ENCODE measurements at places on chromosomes 4 and X.

DNA sequence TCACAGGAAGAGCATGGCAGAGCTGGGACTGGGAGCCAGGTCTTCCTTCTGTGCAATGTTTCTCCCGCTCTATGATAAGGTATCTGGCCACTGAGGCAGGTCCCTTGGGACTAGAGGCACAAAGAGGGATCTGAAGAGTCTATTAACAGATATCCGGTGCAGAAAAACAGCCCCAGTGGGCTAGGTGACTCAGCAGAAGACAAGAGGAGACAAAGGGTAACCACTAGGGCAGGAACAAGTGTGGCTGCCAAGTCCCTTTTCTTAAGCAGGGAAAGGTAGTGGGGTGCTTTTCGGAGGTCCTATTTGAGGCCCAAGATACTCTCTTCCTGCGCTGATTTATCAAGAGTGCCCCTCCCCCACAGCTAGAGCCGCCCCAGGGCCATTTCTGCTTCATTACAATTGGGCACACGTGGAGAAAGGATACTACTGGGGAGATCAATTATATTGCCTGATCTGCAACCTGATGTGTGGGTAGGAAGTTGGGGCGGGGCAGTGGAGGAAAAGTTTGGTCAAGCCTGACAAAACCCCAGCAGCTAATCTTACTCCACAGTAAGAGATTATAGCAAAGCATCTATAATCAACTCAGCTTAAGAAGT lies at the start of gene DGAT2L6:
Gene DGAT2L6 (plus strand): TSS at position 546 of the 596 bp plus-strand sequence. CDS start 100 bp downstream, outside the sequence.
- DNase-seq, result no peak

DNA sequence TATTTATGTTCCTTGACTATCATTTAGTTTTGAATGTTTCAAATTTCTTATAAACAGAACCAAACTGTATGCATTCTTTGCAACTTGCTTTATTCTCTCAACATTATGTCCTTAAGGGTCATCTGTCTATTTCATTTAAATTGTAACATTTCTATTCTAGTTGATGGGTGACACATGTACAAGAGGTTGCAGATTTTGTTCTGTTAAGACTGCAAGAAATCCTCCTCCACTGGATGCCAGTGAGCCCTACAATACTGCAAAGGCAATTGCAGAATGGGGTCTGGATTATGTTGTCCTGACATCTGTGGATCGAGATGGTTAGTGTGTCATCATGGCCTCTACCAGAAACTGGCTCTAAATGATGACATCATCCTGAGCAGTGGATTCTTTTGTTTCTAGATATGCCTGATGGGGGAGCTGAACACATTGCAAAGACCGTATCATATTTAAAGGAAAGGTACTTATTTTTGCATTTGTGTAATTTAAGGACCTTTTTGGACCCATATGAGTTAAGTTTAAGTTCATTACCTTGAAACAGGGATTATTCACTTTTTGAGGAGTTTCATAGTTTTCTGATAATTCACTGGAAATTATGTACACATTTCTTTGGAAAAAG lies 6.1 kb downstream of the LIAS start:
- no peak for DNase-seq

GRCh38 chrX:120365320-120365719 lies 3.4 kb downstream of the ATP1B4 start:
- peak; percentile 47 for DNase-seq

- no peak for DNase-seq
Observed at GRCh38 chr4:146814750-146815149, 130.9 kb downstream of the TTC29 start.

DNA sequence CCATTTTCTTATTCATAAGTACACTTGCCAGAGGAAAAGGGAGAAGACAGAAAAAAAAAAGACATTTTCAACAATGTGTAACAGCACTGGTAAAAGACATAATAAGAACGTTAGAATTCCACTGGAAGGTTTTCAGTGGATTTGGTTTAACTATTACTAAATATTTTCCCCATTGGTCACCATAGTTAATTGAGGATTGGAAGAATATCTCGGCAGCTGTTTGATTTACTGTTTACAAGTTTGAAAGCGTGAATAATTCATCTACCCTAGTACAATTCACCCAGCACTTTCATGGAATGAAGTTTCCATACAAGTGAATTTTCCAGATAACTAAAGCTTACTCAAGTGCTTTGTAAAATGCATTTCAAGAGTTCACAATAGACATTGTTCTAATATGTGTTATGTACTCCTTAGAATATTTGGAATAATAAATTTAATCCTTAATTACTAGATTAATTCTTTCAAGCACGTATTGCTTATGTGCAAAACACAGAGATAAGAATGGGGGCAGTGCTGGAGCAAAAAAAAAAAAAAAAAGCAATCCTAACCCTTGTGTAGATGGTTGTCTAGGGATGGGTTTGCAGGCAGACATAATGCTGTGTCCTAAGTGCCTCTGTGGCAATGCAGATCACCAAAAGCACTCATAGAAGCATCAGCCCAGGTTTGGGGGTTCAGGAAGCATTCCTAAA lies 57.1 kb downstream of the ENPEP start:
- DNase-seq, result no peak

DNA sequence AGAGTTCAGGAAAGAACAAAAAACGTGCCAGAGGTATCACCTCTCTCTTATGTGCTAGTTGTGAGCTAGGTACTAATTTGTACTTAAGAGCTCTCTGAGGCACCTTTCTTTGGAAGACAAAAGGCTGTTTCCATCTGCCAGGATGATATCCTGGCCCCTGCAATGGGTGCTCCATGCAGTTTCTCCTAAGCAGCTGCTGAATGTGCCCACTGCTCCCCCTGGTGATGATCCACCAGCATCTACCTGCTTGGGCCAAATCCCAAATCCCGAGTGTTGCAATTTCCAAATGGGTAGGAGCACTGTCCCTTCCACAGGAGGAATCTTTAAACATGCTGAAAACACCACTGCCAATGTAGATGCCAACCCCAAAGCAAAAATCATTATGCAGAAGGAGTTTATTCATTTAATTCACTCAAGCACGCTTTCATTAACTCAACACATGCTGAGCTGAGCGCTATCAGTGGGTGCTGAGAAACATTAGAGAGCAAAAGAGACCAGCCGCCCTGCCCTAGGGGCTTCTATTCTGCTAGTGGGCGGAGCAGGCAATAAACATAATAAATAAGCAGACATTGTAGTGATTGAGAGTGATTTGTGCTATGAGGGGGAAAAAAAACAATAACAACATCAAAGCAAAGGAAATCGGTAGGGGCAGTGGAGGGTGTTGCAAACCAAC lies 69.6 kb upstream of the C4orf50 start:
- DNase-seq, result no peak

- DNase-seq, result no peak
Observed at GRCh38 chr4:99403380-99404184, 31.6 kb downstream of the ADH7 start.

DNA sequence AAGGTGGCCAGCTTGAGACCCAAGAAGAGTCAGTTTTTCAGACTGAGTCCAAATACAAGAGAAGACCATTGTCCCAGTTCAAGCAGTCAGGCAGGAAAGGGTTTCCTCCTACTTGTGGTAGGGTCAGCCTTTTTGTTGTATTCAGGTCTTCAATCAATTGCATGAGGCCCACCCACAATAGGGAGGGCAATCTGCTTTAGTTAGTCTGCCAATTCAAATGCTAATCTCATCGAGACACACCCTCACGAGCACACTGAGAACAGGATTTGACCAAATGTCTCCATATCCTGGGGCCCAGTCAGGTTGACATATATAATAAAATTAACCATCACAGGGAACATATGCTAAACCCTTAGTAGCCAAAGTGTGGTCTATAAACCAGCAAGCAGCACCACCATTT lies 75.3 kb upstream of the FRMPD3 start:
- no peak for DNase-seq

DNA sequence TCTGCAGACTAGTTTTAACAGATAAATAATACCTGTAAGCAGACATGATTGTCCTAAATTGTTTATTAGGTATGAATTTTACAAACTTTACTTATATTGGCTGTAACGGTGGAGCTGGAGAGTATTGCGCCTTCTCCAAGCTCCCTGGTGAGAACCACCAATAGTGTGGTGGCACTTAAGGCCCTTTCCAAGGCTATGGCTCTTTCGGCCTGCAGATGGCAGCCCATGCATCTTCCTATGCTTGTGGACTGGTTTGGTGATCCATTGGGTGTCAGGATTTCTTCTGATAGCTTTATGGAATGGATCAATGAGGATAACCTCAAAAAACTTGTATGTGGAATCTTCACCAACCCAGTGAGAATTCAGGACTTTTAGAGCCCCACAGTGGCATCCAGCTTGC lies 7.8 kb downstream of the LARP1B start:
- no peak for DNase-seq

DNA sequence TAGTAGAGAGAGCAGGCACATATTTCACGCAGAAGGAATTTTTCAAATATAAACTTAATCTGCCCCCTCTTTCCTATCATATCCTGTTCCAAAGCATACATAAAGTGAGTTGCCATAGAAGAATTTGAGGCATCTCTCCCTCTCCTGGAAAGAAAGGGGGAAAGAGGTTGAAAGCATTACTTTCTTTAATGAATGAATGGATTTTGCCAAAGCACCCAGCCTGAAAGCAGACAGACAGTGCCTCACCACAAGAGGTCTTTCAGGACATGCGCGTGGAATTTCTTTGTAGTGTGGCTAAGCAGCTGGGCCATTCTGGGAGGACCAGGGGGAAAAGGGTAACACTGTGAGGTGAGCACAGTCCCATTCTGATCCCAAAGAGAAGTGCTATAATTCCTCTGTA lies 651.4 kb downstream of the IQCM start:
- no peak for DNase-seq

GRCh38 chrX:81202943-81203342 lies 1.0 kb downstream of the SH3BGRL start:
- DNase-seq, result no peak

GRCh38 chr4:86033171-86033570 lies 326.7 kb downstream of the MAPK10 start:
- DNase-seq, result no peak

GRCh38 chr4:95510145-95510544 lies 38.6 kb downstream of the UNC5C start:
- DNase-seq, result no peak

- DNase-seq, result no peak
Observed at GRCh38 chr4:52604215-52604614, 54.9 kb downstream of the USP46 start.

- no peak for DNase-seq
Observed at GRCh38 chrX:17674601-17675000, 62.7 kb upstream of the SCML1 start.

DNA sequence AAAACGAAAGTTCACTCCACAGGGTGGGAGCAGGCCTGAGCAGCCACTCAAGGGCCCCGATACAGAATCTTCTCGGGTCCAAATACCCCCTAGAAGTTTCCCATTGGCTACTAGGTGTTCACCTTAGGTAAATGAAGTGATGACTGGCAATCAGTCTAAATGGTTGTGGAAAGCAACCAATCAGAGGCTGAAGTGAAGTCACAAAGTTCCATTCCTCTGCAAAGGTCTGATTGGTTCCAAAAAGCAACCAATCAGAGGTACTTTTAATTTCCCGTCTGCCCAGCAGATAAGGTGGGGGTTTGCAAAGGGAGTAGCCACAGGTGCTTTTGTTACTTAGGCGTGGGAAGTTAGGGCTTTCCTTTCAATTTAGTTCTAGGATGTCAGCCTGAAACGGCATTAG lies 58.2 kb upstream of the NKAP start:
- no peak for DNase-seq

- no peak for DNase-seq
Observed at GRCh38 chr4:105061731-105062130, 84.9 kb upstream of the TET2 start.

DNA sequence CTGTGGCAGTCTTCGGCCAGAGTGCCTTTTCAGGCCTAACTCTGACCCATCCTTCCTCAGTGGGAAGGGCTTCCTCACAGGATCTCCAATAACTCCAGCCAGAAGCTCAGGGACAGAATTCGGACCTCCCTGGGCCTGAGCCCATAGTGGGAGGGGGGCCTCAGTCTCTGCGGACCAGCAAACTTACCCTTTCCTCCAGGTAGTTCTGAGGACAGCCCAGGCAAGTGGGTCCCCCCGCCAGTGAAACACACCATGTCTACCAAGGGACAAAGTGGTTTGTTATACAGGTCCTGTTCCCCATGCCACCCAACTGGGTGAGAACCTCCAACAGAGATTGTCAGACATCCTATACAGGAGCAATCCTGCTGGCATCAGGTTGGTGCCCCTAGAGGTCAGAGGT lies 350.4 kb downstream of the RAB28 start:
- no peak for DNase-seq

DNA sequence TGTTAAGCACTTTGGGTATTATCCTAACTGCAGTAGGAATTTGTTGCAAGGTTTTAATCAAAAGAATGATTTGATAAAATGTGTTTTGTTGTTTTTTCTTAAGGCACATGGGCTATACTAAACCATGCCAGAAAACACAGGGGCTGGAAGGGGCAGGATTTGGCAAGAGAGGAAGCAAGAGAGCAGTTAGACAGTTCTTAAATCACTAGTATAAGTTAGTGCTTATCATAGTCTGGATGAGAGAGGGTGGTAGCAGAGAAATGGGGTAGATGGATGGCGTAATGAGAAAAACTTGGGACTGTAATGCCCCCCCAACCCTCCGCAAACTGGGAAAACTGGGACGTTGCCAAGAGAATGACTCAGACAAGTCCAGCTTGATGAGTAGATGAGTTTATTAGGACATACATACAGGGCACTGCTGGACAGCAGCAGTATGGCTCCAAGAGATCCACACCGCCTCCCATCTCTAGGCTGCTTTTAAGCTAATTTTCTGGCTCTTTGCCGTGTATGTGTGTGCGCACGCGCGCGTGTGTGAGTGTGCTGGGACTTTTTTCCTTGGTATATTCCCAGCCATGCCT lies 151.5 kb downstream of the PDLIM5 start:
- DNase-seq, result no peak

GRCh38 chrX:37472836-37473235 lies 98.6 kb upstream of the LANCL3 start:
- no peak for DNase-seq

- no peak for DNase-seq
Observed at GRCh38 chr4:121582296-121582695, 114.5 kb downstream of the ANXA5 start.

DNA sequence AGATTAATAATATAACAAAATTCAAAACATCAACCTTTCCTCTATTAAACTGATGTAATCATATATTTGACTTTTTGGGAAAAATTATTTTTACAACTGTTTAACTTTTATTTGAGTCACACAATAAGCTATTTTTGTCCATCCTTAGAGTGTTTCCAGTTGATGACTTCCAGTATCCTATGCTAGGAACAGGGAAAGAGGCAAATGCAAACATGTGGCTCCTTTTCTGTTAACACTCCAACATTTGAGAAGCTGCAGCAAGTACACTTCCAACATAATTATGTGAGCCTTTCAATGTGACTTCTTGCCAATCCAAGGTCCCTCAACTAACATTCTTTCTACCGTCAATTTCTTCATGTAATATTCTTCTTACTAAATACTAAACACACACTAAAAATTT lies 117.7 kb downstream of the PPA2 start:
- no peak for DNase-seq

Measured in memory B cell (primary cell).